Ovary (tissue), 10 donors: ENCODE measurements at places on chromosomes 11 and 22. TPM values are rescaled to one million over a fixed set of nuclear protein-coding genes. Genes with fewer than 3 reads are reported as not detected.

The LMNTD2 gene
- 1.0 TPM for total RNA-seq

- DNase-seq = no peak
- H3K36me3 ChIP-seq = no peaks in the 10 kb centered on the region
- H3K27me3 ChIP-seq = no peaks in the 10 kb centered on the region
- H3K4me1 ChIP-seq = no peaks in the 10 kb centered on the region
- no peak overlapping the region for H3K27ac ChIP-seq
- H3K4me3 ChIP-seq = no peak overlapping the region
Measured at GRCh38 chr22:29139965-29140782, 65.5 kb upstream of the EMID1 start.

The CABP4 gene
- not detected for total RNA-seq

DNA sequence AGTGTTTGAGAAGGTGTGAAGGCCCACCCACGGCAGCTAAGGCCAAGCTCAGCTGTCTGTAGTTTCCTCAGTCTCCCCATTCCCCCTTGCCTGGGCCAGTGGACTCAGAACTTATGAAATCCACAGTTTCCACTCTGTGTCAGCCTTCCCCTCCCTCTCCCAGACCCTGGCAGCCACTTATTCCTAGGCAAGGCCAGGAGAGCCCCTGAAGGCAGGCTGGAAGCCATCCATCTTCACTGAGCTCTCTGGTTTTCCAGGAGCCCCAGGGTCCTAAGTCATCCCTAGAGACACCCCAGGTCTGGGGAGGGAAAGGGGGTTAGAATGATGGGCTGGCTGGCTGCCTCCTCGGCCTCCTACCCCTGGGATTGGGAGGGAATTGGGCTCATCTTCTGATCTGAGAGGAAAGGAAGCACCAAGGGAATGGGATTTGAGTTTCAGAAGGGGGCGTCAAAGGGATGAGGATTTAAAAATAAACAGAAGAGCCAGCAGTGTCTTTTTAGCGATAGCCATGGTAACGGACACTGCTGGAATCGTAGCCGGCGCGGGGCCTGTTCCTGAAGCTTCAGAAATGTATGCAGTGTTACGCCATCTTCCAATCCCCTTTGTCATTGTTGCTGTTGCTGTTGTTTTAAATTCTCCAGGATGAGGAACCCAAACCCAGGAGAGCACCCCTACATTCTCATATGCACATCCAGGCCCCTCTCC is 561.1 kb upstream of the CADM1 start:
- no peaks in the 10 kb centered on the region for H3K4me1 ChIP-seq
- H3K27ac ChIP-seq = no peak overlapping the region
- H3K4me3 ChIP-seq = no peak overlapping the region
- DNase-seq = no peak

GRCh38 chr11:104064034-104064630 is 27.7 kb downstream of the DDI1 start:
- no peak overlapping the region for H3K4me3 ChIP-seq
- DNase-seq = no peak

- peak overlapping the region; percentile 100 for H3K27ac ChIP-seq
- peaks cover 3% of the 10 kb centered on the region for H3K4me1 ChIP-seq
- H3K27me3 ChIP-seq = no peaks in the 10 kb centered on the region
- DNase-seq = no peak
Measured at GRCh38 chr11:111603611-111604130, 1.4 kb downstream of the SIK2 start.

The ESAM gene
- 8.3 TPM for total RNA-seq

The SCGB1D1 gene
- not detected for total RNA-seq

DNA sequence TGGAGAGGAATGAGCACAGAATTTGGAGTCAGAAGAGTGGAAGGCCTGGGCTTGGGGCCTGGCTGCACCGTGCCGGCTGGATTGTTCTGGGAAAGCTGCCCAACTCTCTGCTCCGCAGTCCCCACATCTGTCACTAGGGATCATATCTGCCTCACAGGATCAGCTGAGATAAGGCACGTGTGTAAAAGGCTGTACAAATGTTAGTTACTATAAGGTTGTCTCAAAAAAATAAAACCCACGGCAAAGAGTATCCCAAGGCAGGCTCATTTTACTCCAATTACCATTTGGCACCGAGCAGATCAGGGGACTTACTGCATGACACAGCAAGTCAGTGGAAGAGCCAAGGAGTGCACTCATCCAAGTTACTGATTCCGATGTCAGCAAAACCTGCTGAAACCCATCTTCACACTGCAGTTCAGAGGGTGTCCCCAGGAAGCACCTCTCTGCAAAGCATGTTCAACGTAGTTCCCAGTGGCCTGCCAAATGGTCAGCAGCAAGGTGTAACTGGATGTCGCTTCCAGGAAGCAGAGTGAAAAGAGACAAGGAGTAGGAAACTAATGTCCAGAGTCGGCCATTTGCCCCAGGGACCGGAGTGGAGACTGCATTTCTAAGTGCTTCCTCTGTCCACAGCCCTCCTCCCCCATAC is 18.1 kb upstream of the MRTFA start:
- DNase-seq = no peak
- H3K27me3 ChIP-seq = no peaks in the 10 kb centered on the region
- H3K4me3 ChIP-seq = no peak overlapping the region
- peaks cover 6% of the 10 kb centered on the region for H3K4me1 ChIP-seq
- H3K36me3 ChIP-seq = no peaks in the 10 kb centered on the region

DNA sequence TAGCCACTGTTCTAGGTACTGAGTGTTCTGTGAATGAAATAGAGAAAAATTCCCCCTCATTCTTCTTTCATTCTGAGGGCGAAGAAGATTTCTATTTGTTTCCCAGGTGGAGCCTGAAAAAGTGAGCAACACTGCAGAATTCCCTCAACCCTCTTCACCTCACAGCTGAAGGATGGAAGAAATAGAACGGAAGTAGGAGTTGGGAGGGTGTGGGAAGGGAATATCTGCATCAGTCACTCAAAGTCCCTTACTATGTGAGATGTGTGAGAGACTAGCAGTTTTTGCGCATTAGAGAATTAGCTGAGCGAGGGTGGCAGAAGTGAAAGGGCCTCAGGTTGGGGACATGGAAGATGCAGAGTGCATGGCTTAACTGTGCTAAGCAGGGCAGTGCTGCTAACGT is 88.4 kb downstream of the ENTHD1 start:
- H3K27ac ChIP-seq = no peak overlapping the region
- H3K27me3 ChIP-seq = no peaks in the 10 kb centered on the region
- H3K4me3 ChIP-seq = no peak overlapping the region

The OR51E1 gene
- 0.40 TPM for total RNA-seq

The KCTD21 gene
- 24.7 TPM for total RNA-seq

DNA sequence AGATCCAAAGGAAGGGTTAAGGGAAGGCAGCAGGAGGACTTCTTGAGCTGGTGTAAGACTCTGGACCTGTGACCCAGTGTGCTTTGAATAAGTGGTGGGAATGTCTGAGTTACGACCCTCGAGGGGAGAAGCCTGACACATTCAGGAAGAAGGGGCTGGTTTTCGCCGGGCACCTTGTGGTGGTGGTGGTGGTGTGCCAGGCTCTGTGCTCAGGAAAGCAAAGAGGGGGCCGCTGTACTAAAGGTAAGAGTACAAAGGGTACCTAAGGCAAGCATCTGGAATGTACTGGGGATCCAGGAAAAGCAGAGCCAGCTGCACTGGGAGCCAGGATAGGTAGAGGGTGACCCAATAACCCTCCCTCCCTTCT is 6.3 kb downstream of the KLHL35 start:
- H3K4me1 ChIP-seq = peaks cover 5% of the 10 kb centered on the region
- DNase-seq = no peak
- no peak overlapping the region for H3K4me3 ChIP-seq

DNA sequence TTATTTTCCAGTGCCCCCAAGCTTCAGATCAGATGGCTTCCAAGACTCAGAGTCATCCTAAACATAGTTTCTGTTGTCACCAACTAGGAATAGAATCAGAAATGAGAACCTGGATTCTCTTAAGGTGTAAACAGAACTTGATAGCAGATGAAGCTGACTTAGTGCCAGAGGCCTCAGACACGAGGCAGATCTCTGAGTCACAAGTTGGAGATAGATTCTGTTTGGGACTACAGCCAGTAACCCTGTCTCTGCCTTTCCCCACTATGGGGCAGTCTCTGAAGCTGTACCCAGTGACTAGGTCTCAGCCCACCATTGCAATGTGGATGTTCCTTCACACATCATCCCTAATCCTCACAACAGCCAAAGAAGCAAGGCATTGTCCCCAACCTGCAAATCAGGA is 25.4 kb downstream of the NEU3 start:
- DNase-seq = no peak
- H3K4me1 ChIP-seq = no peaks in the 10 kb centered on the region
- no peaks in the 10 kb centered on the region for H3K27me3 ChIP-seq
- no peak overlapping the region for H3K4me3 ChIP-seq
- no peaks in the 10 kb centered on the region for H3K36me3 ChIP-seq

GRCh38 chr11:63612181-63612580 is 2.1 kb downstream of the PLAAT3 start:
- no peak overlapping the region for H3K4me3 ChIP-seq
- H3K36me3 ChIP-seq = no peaks in the 10 kb centered on the region
- no peaks in the 10 kb centered on the region for H3K27me3 ChIP-seq
- H3K27ac ChIP-seq = no peak overlapping the region
- peaks cover 19% of the 10 kb centered on the region for H3K4me1 ChIP-seq

The PAMR1 gene
- 0.42 TPM for total RNA-seq
